ENCODE measurements at places on chromosomes 7 and 10.

DNA sequence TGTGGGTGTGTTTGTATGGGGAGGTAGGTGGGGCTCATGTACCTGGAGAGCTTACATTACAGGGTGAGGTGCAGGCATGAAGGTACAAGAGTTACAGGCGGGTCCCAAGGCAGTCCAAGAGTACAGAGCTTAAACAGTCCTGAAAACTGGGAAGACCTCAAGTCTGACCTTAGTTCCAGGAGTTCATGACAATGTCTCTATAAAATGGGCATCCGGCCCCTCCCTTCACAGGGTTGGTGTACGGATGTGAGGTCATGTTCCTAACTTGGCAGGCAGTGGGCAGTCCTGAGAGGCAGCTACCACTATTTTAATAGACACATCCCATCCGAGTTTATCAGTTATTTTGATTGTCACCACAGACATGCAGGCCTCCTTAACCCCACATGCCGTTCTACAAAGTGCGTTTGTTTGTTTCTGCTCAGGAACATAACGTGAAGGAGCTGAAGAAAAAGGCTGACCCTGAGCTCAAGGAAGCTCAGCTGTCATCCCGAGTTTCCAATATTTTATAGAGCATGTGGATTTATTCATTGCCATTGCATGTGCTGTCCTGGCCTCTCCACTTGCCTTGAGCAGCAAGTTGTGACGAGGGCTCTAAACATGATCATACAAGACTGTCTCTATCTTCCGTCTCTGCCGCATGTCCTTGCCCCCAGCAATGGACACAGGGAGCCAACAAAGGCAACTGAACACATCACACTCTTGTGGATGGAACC is 647.5 kb upstream of the IGFBP3 start:
- no peak for DNase-seq

DNA sequence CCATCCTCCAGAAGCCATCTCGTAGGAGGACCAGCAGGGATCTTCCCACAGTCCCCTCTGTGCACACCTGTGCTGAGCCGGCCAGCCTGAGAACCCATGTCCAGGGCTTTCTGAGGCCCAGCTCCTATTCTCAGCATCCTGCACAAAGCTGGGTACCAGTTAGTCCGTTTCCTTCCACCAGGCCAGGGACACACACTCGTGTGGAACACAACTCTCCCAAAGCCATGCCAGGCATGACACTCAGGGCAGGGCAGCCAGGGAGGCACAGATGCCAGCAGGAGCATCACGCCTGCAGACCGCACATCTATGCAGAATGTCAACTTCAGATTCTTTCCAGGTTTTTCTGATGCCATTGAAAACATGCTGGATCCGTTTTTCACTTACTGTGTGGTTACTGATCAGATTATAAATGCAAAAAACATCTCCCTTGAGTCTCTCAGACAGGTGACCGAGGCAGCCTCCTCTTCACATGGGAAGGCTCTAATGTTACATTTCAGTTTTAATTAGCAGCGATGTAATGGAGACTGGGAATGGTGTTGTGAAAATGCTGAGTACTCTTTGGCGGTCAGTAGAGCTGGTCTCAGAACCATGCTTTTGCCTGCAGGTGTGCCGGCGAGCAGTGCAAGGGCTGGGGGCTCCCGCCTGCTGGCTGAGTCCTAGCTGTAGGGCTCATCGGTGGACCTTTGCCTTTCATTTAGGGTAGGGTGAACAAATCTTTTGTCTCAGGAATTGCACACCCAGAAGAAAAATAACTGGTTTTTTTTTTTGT is 3.3 kb upstream of the SUN1 start:
- no peak for DNase-seq

DNA sequence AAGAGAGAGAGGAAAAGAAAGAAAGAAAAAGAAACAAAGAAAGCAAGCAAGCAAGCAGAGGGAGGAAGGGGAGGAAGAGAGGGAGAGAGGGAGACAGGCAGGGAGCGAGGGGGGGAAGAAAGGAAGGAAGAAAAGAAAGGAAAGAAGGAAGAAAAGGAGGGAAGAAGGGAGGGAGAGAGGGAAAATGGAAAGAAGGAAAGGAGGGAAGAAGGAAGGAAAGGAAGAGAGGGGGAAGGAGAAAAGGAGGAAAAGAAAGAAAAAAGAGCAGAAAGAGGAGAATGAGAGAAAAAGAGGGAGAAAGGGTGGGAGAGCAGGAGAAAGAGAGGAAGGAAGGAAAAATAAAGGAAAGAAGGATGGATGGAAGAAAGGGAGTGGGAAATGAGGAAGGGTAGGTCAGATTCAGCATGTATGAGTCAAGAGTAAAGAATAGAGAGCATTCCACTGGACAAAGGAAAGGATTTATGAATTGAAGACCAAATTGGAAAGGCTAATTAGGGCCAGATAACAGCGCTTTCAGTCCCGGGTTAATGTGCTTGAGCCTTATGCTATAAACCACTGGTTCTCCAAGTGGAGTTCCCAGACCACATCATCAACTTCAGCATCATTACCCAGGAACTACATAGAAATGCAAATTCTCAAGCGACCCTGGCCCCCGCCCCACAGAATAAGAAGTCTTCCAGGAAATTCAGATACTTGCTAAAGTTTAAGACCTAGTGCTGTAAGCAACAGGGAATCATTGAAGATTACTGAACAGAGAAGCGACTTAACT is 85.1 kb downstream of the C10orf90 start:
- no peak for DNase-seq

GRCh38 chr7:42502022-42502421 is 265.0 kb upstream of the GLI3 start:
- no peak for DNase-seq
